ENCODE measurements at places on chromosomes 13 and 19.

DNA sequence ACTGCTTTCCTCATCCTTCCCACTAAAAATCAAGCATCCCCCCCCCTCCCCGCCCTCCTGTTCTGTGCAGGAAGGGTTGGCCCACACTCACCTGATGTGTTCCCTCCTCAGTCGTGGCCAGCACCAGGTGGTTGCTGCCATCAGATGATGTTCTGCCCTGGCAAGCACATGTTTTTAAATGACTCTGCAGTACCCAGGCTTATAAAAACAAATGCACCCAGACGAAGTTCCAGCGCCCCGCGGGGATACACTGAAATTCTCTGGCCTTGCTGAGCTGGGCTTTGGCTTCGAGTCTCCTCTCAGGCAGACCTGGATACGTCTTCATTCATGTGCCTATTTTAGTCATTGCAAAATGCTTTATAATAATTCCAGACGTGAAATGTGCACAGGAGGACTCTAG is 316.3 kb downstream of the DLEU7 start:
- no peak for DNase-seq

DNA sequence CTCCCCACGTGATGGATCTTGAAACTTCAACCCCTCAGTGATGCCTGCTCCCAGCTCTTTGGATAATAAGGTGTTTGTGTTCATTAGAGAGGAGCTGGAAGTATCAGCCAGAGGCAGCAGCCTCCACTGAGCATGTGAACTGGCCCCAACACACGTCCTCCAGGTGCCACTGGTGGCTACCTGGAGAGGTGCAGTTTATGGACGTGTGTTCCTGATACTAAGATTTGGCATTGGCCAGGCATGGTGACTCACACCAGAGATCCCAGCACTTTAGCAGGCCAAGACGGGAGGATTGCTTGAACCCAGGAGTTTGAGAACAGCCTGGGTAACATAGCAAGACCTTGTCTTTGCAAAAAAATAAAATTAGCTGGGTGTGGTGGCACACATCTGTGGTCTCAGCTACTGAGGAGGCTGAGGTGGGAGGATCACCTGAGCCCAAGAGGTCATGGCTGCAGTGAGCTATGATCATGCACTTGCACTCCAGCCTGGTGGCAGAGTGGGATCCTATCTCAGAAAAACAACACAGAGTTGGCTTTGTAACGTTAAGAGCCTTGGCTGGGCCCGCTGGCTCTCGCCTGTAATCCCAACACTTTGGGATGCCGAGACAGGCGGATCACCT is 34.4 kb downstream of the SLC25A42 start:
- no peak for DNase-seq

GRCh38 chr13:25946321-25946720 is 105.5 kb downstream of the SHISA2 start:
- DNase-seq: no peak

DNA sequence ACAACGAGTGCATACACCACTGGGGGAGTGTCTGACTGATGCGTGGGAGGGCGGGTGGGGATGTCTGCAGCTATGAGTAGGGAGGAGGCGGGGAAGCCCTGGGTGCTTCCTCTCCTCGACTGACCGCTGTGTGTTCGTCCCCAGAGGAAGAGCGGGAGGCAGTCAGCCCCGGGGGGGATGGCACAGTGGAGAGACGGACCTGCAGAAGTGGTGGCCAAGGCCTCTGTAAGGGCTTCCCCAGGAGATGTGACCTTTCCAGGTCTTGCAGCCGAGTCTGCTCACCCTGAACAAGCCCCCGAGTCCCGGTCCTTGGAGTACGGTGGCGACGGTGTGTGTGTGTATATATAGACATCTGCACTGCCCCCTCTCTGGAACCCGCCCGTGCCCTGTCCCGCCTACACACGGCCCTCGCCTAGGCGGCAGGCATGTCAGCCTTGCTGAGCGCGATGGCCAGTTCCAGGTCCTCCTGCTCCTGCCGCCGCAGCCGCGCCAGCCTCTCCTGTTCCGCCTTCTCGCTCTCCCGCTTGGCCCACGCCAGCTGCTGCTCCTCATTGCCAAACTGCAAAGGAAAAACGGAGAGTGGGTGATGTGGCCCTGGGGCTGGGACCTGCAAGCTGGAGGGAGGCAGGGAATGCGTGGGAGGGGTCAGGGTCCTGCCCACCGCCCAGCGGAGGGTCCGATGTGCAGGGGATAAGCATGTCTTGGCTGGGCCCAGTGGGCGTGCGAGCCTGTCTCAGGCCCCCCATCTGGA is 30.8 kb downstream of the KLF2 start:
- DNase-seq: peak; percentile 38

DNA sequence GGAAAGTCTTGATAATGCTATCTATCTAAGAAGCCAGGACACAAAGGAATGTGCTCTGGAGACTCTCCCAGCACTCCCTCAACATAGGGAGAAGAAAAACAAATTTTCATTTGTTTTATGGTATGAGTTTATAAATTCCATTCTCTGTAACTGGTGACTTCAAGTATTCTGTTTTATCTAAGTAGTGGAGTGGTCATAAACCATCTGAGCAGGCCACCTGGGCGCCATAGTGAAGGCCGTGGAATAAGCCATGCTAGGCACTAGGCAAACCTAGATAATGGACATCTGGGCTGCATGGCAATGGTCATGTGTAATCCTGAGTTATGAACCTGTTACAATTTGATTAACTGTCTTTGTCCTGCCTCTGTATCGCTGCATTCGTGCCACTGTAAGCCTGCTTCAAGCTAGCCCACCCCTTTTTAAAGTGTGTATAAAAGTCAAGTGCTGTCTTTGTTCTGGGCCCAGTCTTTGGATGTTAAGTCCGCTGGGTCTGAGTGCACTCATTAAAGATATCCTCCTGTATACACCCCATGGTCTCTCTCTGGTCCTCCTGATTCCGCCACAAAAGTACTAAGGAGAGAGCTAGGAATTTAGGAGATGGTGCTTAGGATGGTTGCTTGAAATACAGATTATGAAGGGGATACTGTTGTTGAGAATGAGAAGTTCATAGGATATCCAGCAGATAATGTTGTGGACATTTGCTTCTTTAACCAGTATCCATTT is 13.2 kb downstream of the GTF2F2 start:
- peak; percentile 16 for DNase-seq

DNA sequence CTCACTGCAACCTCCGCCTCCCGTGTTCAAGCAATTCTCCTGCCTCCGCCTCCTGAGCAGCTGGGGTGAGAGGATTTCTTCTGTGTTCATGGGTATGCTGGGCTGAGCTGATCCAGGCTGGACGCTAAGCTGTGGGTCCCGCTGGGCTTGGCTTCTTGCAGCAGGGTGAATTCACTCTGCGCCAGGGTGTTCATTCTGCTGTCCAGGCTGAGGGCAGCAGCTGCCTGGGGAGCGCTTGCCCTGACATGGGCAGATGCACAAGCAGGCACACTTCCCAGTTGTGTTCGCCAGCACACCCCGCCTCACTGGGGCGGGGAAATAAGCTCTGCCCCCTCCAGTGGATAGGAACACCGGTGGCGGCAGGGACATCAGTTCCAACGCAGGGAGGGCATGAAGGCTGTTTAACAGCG is 7.3 kb upstream of the INAFM1 start:
- peak; percentile 16 for DNase-seq

DNA sequence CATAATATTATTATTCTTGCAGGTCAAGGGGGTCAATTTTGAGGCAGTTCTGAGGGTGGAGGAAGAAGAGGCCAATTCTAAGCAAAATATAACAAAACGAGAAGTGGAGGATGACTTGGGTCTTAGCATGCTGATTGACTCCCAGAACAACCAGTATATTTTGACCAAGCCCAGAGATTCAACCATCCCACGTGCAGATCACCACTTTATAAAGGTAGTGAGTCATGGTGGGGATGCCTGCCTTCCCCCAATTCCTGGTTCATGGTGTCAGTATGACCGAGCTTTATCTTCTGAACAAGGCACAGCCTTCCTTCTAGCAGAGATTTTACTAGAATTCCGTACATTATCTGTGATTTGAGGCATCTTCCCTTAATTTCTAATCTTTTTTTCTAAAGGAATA is 9.4 kb upstream of the DCUN1D2 start:
- DNase-seq: peak; percentile 80

DNA sequence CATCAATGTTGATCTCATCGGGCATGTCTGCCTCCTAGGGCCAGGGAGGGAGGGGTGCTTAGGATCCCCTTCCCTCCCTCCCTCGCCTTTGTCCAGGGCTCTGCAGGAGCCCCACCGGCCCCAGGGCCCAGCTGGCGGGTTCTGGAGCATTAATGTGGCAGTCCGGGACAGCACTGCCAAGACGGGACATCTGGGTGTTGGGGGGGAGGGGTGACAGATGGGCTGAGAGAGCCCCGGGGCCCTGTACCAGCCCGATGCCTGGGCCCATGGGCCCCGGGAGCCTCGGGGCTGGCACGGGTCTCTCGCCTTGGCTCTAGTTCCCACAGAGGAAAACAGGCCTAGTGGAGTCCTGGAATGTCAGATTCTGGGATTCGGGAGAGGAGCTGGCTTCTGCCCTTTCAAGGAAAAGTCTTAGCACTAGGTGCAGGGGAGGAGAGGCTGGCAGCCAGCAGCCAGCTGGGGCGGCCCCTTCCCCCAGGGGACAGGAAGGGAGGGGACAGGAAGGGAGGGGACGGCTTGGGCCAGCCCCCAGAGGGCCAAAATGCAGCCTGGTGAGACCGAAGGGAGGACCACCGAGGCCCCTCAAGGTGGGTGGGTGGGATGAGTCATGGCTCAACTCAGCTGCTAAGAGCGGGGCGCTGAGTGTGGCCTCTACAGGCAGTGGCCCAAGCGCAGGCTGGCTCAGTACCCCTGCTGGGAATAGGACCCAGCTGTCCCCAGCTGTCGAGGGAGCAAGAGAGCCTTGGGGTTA is 3.1 kb downstream of the PPP1R14A start:
- DNase-seq: no peak

DNA sequence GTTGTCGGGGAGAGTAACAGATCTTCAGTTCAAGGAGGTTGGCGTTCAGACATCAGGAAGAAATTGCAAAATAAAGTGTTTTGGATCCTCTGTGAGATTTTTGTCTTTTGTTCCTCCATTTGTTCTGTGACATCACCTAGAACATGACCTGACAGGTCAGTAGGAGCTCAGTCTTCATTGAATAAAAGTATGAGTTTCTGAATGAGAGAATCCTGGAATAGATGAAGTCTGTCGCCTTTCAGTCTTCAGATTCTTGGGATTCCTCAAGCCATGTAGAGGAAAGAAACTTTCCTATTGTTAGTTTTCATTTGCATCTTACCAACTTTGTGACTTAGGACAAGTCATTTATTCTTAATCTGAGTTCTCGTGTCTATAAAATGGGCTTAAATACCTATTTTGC is 14.4 kb downstream of the ARHGAP35 start:
- no peak for DNase-seq

DNA sequence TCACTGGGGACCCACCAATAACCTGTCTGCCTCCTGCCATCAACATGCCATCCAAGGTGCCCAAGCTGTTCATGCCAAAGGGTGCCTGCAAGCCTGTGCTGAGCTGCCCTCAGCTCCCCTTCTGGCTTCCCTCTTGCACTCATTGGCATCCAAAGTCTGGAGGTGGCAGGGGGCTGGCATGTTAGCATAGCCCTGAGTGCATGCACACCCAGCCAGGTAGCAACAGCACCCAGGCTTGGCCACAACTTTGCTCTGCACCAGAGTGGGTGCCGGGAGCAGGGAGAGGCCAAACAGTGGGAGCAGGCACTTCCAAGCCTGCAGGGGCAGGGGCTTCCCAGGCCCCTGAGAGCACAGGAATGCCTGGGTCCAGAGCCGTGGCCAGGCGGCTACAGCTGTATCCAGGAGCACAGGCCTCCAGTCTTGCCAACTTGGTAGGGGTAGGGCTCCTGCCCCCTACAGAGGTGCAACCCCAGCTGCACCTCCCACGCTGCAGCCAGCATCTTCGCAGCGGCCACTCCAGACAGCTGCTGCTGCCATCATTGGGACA is 26.1 kb upstream of the TBC1D4 start:
- DNase-seq: no peak

DNA sequence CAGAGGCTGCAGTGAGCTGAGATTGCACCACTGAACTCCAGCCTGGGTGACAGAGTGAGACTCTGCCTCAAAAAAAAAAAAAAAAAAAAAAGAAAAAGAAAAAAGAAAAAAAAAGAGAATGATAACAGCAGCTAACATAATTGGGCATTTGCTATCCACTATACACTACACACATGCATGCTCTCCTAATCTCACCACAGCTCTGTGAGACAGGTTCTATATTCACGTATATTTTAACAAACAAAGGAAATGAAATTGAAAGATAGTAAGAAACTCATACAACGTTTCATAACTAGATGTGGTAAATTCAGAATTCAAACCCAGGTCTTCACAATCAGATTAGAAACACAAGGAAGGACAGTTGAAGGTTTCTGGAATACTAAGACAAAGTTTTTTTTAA is 265.7 kb downstream of the DIAPH3 start:
- DNase-seq: no peak

DNA sequence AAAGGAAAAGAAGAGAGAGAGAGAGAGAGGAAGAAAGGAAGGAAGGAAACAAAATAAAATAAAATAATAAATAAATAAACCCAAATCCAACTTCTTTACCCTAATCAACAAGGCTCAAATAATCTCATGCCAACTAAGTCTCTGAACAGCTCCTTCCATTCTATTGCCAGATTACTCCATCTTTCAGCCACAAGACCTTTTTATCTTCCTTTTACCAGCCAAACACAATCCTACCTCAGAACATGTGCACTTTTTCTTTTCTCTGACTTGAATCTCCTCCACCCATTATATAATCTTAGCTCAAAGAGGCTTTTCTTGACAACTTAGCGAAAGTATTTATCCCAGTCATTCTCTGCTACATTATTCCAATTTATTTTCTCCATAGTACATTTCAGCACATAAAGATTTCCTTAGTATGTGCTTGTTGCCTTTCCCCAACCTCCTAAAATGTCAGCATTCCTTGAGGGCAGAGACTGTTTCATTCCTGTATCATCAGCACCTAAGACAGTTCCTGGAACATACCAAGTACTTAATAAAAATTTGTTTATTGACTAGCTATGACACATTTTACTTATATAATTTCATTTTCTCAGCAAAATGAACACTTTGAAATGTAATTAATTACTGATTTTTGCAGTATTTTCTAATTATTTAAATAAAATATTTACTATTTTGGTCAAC is 33.5 kb upstream of the USPL1 start:
- no peak for DNase-seq

- DNase-seq: peak; percentile 55
Observed at GRCh38 chr19:43789029-43789428, 8.3 kb upstream of the KCNN4 start.

DNA sequence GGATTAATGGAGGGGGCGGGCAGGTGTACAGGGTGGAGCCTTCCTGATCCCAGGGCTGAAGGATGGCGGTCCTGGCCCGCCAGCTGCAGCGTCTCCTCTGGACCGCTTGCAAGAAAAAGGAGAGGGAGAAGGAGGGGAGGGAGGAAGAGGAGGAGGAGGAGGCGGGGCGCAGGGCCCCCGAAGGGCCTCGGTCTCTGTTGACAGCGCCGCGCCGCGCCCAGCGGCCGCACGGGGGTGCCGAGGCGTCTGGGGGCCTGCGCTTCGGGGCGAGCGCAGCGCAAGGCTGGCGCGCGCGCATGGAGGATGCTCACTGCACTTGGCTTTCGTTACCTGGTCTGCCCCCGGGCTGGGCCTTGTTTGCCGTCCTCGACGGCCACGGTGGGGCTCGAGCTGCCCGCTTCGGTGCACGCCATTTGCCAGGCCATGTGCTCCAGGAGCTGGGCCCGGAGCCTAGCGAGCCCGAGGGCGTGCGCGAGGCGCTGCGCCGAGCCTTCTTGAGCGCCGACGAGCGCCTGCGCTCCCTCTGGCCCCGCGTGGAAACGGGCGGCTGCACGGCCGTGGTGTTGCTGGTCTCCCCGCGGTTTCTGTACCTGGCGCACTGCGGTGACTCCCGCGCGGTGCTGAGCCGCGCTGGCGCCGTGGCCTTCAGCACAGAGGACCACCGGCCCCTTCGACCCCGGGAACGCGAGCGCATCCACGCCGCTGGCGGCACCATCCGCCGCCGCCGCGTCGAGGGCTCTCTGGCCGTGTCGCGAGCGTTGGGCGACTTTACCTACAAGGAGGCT is at the start of gene PPM1N:
Gene PPM1N, plus strand, starts transcription at position 33 of the 785 bp plus-strand sequence. Its CDS starts 30 bp downstream, at position 63.
- DNase-seq: no peak

All from fibroblast of mammary gland (primary cell).